ENCODE measurements at places on chromosomes 3 and 15. TPM values are rescaled to one million over a fixed set of nuclear protein-coding genes. Genes with fewer than 3 reads are reported as not detected.

DNA sequence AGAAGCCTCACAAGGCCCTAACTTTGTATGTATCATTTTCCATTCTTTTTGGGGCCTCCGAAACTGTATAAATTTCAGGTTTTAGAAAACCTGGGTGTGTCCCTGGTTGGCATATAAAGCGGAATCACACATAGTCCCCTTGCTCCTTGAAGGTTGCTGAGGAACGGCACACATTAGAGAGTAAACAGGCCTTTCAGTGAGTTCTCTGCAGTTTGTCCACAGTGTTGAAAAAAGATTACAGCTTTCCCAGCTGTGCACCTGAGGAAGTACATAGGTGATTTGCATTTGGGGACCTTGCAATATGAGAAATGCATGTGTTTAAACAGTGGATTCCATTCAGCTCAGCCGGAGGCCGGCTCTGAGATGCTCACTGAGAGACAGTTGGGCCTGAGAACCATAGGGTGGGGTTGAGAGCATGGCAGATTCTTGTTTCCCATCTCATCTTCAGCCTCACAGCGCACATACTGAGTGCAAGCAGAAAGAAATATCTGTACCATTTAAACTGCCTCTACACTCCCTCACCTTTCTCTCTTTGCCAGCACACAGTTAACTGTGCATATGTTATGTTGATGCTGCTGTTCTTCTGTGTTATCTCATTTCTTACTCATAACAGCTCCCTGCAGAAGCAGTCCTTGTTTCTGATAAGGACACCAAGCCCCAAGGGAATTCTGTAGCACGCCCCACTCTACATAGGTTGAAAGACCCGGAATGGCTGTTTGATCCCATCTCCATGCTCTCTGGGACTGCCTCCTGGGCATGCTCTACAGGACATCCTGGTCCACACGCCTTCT, 60.4 kb downstream of the BOC start:
- H3K4me1 ChIP-seq: peaks cover 7% of the 10 kb centered on the region
- H3K36me3 ChIP-seq: no peaks in the 10 kb centered on the region
- no peak for DNase-seq

GRCh38 chr3:9897408-9898372, 5.0 kb upstream of the IL17RE start:
- no peak overlapping the region for H3K4me3 ChIP-seq
- H3K36me3 ChIP-seq: peaks cover 25% of the 10 kb centered on the region
- H3K4me1 ChIP-seq: peaks cover 51% of the 10 kb centered on the region
- no peak for DNase-seq
- peak overlapping the region; percentile 47 for H3K27ac ChIP-seq
- H3K27me3 ChIP-seq: no peaks in the 10 kb centered on the region

- no peak for DNase-seq
- no peak overlapping the region for H3K4me3 ChIP-seq
- H3K4me1 ChIP-seq: no peaks in the 10 kb centered on the region
- no peaks in the 10 kb centered on the region for H3K27me3 ChIP-seq
Measured at GRCh38 chr15:45499426-45499825, 23.1 kb downstream of the SLC30A4 start.

CP gene
- not detected for total RNA-seq

PIGBOS1 gene
- total RNA-seq: 13.2 TPM
